CD4-positive, alpha-beta T cell treated with Interleukin-21 for 1 hour (primary cell): ENCODE measurements at places on chromosomes 6 and 20.
A peak's percentile ranks its signal among the peaks of the same experiment; 100 is the strongest.

DNA sequence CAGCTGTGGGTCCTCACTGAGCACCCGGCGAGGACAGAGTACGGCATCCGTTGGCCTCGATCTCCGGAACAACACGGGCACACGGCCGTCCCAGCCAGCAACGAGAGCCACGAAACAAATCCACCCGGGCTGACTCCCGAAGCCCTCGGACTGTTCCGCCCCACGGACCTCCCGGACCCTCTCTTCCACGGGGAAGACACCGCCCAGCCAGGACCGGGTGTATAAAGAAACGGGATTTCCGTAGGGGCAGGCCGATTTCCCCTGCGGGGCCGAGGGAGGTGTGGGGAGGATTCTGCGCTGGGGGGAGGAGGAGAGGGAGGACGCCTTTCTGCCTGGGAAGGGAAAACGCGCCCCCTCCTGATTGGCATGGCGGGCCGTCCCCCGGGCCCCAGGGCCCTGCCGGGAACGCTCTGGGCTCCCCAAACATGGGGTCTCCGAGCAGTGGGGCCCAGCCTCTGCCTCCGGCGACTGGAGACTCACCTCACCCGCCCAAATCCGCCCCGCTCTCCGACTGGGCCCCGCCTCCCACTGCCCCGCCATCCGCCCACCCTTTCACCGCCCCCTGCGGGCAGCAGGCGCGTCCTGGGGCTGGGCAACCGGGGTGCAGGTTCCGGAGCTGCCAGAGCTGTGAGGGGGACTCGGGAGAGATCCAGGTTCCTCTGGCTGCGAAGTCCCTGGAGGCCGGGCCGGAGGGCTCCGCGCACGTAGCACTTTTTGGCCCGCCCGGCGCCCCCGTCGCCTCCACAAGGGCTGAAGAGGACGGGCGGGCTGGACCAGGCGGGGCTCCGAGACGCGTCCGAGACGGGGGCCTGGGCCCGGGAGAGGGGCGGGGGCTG, 679 bp upstream of the PPDPF start:
- DNase-seq, result peak; percentile 77

GRCh38 chr6:6312901-6313441, 7.5 kb downstream of the F13A1 start:
- no peak for DNase-seq

DNA sequence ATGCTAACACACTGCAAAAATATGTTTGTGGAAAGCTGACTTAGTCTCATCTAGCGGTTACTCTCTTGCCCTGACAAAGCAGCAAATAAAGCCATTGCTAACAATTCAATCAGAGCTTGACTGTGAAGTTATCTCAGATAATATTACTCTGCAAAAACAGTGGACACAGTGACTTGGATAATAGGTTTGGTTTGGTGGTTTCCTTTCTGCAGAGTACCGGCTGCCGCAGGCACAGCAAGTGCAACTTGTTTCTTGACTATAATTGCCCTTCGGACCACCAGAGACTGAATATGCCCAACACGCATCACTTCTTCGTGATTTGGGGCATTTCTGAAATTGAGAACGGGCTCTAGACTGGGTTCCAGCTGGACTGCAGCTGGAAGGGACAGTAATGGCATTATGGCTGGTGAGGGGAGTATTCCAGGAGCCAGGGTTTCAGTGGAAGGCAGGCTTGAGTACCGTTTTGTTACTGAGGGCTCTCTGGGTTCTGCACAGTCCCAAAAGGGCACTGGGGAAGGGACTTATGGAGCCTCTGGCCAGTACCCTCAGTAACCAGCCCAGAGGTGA, 40.0 kb downstream of the DSTN start:
- DNase-seq, result no peak

- DNase-seq, result no peak
Measured at GRCh38 chr6:1865585-1865984, 255.9 kb downstream of the FOXC1 start.

GRCh38 chr20:56957737-56958553, 308.5 kb downstream of the BMP7 start:
- no peak for DNase-seq

DNA sequence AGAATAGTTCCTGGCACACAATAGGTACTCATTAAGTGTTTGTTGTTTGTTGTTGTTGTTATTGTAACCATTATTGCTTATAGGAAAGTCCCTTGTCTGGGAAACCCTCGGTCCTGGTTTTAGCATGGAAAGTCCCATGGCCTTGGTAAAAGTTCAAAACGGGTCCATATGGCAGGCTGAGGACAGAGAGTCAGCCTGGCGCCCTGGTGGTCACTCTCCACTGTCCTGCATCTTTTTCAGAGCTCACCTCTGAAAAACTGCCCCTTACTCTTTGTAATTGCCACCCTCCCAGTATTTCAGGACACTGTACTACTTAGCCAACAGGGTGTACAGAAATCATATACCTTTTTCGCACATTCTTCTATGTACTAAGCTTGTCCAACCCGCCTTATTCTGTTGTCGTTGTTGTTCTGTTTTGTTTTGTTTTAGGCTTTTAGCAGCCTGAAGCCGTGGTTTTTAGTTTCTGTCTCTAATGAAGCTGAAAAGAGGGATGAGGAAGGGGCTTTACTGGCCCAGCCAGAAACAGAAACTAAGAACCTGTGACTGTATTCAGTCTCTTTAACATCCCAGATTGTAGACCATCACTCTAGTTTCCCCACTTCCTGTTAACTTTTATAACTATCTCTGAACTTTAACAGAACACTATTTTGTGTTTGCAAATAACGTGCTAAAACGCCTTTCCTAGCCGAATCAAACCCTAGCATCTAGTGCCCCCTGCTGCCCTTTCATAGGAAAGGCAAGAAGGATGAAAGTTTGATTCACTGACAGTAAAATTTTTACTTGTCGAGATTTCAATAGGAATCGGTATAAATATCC, 7.6 kb upstream of the TMEM14A start:
- DNase-seq, result peak; percentile 71

- DNase-seq, result no peak
Measured at GRCh38 chr6:5497896-5498578, 236.7 kb downstream of the FARS2 start.

- no peak for DNase-seq
Measured at GRCh38 chr6:80145509-80145908, 39.0 kb downstream of the BCKDHB start.

- DNase-seq, result no peak
Measured at GRCh38 chr6:16504609-16505008, 256.7 kb downstream of the ATXN1 start.

DNA sequence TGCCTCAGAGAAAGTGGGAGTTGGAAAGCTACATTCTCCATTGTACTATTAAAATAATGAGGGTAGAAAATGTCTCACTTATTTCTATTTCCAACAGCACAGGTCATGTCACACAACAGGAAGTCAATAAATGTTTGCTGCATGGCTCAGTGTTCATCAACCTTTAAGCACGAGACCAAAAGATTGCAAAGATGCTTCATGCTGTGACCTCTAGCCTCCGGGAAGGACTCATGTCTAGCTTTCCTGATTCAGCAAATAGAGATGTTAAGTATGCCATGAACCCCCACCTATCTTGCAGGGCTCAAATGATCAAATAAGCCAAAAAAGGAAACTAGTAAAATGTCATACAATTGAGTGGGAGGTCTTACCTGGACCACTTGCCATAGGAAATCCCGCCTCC, 57.4 kb downstream of the NCOA6 start:
- DNase-seq, result no peak

DNA sequence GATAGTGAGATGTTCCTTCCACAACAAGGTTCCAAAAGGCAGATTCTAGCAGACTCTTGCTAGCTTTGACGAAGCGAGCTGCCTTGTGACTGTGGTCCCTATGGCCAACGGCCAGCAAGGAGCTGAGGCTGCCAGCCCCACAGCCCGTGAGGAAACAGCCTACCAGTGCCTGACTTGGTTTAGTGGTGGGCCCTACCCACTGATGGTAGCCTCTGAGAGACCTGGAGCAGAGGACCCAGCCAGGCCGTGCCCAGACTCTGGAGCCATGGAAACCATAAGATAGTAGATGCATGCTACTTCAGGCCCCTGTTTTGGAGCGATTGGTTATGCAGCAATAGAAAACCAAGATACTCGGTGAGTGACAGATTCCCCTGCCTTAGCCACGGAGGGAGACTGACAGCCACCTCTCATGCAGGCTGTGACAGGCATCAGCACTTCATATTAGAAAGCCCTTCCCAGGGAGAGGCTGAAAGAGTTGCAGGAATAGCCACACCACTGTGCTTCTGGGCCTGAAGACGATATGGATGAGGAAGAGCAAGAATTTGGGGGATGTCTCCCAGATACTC, 19.2 kb downstream of the PSMG4 start:
- DNase-seq, result no peak

DNA sequence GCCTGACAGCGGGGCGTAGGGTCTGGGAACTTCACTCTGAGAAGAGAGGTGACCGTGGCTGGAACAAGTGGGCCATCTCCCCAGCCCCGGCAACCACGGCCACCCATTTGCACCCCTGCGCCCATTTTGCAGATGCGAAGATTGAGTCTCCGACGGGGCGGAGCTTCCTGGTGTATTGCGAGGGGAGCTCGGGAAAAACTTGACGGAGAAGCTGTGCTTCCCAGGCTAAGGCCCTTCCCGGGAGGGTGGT, 653 bp downstream of the ZNF335 start:
- no peak for DNase-seq

- no peak for DNase-seq
Measured at GRCh38 chr20:58128635-58129625, 99.5 kb downstream of the ANKRD60 start.

- DNase-seq, result no peak
Measured at GRCh38 chr6:137222381-137222780, 3.2 kb upstream of the IFNGR1 start.

- no peak for DNase-seq
Measured at GRCh38 chr20:32775336-32775991, 13.3 kb downstream of the DNMT3B start.
